ENCODE measurements at places on chromosomes 5 and 9. TPM values are rescaled to one million over a fixed set of nuclear protein-coding genes. Genes with fewer than 3 reads are reported as not detected.

The SLC6A3 gene
- not detected for total RNA-seq

- no peak overlapping the region for H3K4me3 ChIP-seq
- H3K36me3 ChIP-seq: no peaks in the 10 kb centered on the region
- DNase-seq: no peak
These were observed 68.8 kb downstream of the KIF4B start for GRCh38 chr5:155082401-155082800.

- peak; percentile 27 for DNase-seq
- peaks cover 45% of the 10 kb centered on the region for H3K36me3 ChIP-seq
- H3K27ac ChIP-seq: no peak overlapping the region
- no peaks in the 10 kb centered on the region for H3K27me3 ChIP-seq
- H3K4me1 ChIP-seq: peaks cover 24% of the 10 kb centered on the region
- no peak overlapping the region for H3K4me3 ChIP-seq
These were observed 158.3 kb downstream of the DOCK2 start for GRCh38 chr5:169795338-169795737.

DNA sequence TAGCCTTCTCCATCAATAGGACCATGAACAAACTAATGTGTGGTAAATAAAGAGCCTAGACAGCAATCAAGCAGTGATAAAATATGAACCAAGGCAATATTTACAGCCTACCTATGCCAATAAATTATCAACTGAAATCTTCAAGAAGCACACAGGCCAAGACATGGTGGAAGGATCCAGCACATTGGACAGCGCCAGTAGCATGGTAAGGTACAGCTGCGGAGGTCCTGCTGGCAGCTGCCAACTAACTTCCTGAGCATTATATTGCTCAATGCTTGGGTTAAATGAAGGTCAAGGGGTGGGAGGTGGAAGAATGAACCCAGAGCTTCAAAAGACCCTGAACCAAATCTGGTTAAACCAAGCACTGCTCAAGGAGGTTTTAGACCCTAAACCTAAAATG lies 16.5 kb upstream of the SPDL1 start:
- no peaks in the 10 kb centered on the region for H3K4me1 ChIP-seq
- H3K27ac ChIP-seq: no peak overlapping the region
- DNase-seq: peak; percentile 17
- H3K36me3 ChIP-seq: no peaks in the 10 kb centered on the region
- peaks cover 39% of the 10 kb centered on the region for H3K27me3 ChIP-seq

GRCh38 chr5:126794157-126794828 lies 17.4 kb downstream of the LMNB1 start:
- no peaks in the 10 kb centered on the region for H3K27me3 ChIP-seq
- no peak for DNase-seq

All from activated CD4-positive, alpha-beta T cell treated with anti-CD3 and anti-CD28 coated beads for 36 hours (primary cell).